ENCODE measurements at places on chromosomes 4 and X. TPM values are rescaled to one million over a fixed set of nuclear protein-coding genes. Genes with fewer than 3 reads are reported as not detected.

DKC1 gene
- 211 TPM for total RNA-seq

OPN1MW gene
- total RNA-seq: not detected

TENM3 gene
- total RNA-seq: 1.2 TPM

GABRQ gene
- total RNA-seq: 0.24 TPM

TMEM35A gene
- not detected for total RNA-seq

HS3ST1 gene
- 0.12 TPM for total RNA-seq

CFI gene
- total RNA-seq: 0.61 TPM

SFRP2 gene
- not detected for total RNA-seq

NDST4 gene
- not detected for total RNA-seq

ADH1A gene
- not detected for total RNA-seq

DMRTC1B gene
- total RNA-seq: 0.09 TPM

CXorf49 gene
- total RNA-seq: not detected

LAGE3 gene
- total RNA-seq: 71.1 TPM

CLDN34 gene
- total RNA-seq: not detected

LRP2BP gene
- 0.13 TPM for total RNA-seq

FGG gene
- 4.8 TPM for total RNA-seq

MAP9 gene
- 6.5 TPM for total RNA-seq

NR0B1 gene
- 30.5 TPM for total RNA-seq

BMX gene
- total RNA-seq: not detected

TMEM156 gene
- total RNA-seq: 23.0 TPM

CT45A5 gene
- total RNA-seq: 0.05 TPM

NAA15 gene
- 30.0 TPM for total RNA-seq

IL2 gene
- not detected for total RNA-seq
